ENCODE measurements at places on chromosomes 16 and 17.

- no peak for DNase-seq
Measured at GRCh38 chr17:5260542-5260941, 21.5 kb upstream of the RABEP1 start.

DNA sequence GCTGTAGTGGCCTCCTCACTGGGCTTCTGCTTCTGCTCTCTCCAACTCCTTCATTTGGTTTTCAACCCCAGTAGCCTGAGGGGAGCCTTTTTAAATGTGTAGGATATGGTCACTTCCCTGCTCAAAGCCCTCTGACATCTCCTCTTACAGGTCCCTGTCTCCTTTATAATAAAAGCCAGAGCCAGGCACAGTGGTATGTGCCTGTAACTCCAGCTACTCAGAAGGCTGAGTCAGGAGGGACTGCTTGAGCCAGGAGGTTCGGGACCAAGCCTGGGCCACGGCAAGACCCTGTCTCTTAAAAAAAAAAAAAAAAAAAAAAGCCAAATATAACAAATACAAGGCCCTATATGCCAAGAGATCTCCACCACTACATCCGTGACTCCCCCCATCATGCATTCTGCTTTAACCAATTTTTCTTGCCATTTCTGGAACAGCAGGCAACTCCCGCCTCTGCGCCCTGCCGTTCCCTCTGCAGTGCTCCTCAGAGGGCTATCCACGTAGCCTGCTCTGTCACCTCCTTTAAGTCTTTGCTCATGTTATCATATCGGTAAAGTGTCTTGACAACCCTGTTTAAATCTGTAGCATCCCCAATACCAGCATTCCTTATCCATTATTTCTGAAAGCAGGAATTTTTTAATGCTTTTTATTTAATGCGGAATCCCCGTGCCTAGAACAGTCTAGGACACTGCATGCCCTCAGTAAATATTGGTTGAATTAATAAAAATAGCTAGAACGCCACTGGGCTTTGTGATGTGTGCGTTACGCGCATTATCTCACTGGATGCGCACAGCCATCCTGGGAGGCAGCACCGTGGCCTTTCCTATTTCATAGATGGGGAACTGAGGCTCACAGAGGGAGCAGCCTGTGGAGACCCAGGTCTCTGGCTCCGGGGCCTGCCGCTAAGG lies 9.5 kb downstream of the ZNF771 start:
- no peak for DNase-seq

- no peak for DNase-seq
Measured at GRCh38 chr16:1093284-1094123, 2.5 kb downstream of the C1QTNF8 start.

DNA sequence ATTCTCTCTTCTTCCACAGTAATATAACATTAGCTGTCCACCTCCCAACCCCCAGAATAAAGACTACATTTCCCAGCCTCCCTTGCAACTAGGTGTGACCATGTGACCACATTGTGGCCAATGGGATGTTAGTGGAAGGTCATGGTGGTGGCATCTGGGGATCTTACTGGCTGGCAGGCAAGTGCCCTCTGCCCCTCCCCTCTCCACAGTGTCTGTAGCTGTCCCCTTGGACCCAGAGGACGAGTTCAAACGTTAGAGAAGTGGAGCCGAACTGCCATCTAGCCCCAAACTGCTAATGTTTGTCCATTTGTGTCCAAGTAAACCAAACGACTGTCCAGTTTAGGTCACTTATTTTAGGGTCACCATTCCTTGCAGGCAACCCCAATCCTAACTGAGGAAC lies 26.6 kb upstream of the KCNG4 start:
- DNase-seq = peak; percentile 87

- no peak for DNase-seq
Measured at GRCh38 chr16:75208861-75209505, 2.0 kb upstream of the CTRB2 start.

GRCh38 chr16:11967195-11967911 lies 2.3 kb downstream of the TNFRSF17 start:
- DNase-seq = no peak

DNA sequence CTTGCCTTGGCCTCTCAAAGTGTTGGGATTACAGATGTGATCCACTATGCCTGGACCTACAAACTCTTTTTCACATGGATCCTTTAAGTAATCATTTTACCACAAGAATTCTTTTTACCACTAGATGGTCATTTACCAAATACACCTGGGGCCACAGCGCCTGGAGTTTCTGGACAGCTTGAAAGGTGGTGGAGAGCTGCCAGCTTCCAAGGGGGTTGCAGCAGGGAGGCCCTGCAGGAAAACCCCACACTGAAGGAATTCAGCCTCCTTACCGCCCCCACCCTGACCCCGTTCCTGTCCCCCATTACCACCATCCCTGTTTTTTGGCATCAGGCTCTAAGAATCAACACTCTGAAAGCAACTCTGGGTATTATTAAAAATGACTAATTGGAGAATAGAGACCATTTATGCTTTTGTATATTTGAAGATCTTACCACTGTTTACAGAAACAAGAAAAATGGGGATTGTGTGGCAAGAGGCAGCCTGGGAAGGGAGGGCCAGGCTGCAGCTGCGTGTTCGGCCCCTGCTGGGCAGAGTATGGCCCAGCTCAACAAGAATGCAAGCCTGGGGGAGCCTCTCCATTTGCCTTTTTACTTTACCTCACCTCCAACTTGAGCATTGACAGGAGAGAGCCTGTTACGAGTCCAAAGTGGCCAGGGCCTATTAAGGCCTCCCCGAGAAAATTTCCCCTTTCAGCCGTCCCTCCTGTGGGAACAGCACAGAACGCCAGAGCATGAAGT lies 209.9 kb downstream of the ZFHX3 start:
- no peak for DNase-seq

DNA sequence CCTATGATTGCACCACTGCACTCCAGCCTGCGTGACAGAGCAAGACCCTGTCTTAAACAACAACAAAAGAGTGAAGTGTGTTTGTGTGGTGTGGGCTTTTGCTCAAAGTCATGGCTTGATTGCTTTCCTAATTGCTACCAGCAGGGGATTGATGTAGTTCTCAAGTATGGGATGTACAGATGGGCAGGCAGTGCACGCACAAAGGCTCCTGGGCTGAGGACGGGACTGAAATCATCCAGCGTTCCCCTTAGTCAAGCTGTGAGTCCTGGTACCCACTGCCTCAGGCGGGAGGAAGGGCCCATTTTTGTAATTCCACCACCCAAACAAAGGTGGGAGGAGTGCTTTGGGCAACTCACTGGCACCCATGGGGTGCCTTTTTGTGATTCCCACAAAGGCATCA lies 47.3 kb downstream of the GDE1 start:
- DNase-seq = no peak

DNA sequence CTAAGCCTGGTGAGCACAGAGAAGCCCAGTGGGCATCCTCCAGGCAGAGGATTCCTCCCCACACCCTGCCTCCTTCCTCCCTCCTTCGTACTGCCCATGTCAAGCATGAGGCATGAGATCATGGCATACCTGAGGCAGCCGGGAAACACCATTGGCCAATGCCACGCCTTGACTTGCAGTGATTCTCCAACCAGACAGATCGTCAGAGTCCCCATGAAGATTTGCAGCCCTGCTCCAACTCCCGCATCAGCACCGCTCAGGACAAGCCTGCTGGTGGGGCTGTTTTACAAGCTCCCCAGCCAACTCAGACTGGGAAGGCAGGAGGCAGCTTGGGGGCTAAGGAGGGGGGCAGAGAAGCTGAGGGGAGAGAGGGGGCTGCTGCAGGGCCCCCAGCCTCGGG lies 2.9 kb upstream of the KRT16 start:
- peak; percentile 60 for DNase-seq

Data from Caco-2 (cell line).